GM23248 (cell line): ENCODE measurements at places on chromosomes 4 and X.

GRCh38 chrX:68868316-68868715 is 39.5 kb downstream of the EFNB1 start:
- DNase-seq = no peak

DNA sequence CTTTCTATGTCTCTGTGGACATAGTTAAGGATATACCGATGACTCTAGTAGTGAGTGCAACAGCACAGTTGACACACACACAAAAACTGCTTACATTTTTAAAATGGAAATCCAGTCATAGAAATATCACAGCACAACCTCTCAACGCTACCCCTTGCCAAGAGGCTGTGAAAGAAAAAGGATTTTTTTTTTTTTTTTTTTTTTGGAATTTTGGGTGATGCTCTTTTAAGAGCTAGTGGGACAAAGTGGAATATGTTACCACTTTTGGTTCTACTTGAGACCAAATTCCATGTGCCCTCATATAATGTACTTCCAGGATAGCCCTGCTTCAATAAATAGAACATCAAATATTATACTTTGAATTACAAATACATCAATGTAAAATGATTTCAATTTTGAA is 381.1 kb upstream of the MAGEB2 start:
- no peak for DNase-seq

- DNase-seq = no peak
Measured at GRCh38 chr4:136476753-136477152, 1055.5 kb downstream of the PCDH18 start.

DNA sequence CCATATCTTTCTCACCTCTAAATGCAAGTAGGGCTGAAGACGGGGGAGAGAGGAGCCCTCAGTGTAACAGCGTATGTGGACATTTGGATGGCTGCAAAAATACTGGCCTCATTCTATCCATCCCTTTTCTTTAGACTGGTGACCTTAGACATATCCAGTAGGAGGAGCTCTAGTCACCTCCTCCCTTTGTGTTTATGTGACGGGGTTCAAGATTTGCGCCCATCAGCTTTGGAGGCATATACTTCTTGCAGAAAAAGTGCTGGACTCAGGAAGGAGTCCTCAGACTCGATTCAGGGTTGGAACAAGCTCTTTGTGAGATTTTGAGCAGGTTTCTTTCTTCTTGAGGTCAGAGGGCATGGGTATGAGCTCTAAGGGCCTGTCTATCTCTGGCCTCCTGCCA is 86.2 kb downstream of the MAMLD1 start:
- no peak for DNase-seq

- peak; percentile 78 for DNase-seq
Measured at GRCh38 chrX:45011131-45011530, 138.1 kb downstream of the KDM6A start.

- DNase-seq = peak; percentile 46
Measured at GRCh38 chrX:101078716-101079598, at the start of gene TMEM35A. Gene TMEM35A, plus strand, starts transcription at chrX:101078879. Its CDS starts 124 bp downstream, at chrX:101079003.

DNA sequence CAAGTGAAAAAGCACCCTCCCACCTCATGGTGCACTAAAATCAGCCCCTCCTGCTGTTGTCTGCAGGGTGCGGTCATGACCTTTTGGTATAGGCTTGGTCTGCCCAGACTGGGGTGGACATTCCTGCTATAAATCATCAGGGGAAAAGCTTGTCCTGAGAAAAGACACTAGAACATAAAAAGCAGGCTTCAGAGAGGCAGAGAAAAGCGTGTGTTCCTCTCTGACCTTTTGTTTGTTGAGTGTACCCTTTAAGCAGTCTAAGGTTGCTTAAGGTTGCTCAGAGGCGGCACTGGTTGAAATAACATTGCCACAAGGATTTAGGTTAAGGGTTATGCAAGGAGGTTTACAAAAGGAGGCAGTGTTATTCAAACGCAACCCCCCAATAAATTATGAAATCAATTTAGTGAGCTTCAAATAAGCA is 43.5 kb downstream of the CCDC158 start:
- DNase-seq = no peak

DNA sequence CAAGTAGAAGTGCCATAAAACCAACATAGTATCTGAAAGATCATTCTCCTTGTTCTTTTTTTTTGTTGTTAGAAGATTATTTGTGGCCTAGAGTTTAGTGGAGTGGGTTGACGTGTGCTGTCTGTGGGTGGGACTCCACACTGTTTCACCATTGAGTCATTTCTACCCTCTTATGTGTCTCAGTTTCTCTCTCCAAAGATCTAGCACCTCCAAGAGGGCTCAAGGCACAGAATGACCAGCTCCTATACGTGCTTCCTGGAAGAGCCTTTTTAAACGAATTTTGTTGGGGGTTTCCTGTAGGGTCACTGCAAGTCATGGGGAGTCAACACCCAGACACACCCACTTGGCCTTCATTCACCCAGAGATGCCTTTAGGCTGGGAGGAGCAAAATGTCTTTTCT is 150.1 kb downstream of the KLF8 start:
- DNase-seq = no peak

- peak; percentile 66 for DNase-seq
Measured at GRCh38 chrX:41382714-41383645, 49.0 kb downstream of the DDX3X start.

DNA sequence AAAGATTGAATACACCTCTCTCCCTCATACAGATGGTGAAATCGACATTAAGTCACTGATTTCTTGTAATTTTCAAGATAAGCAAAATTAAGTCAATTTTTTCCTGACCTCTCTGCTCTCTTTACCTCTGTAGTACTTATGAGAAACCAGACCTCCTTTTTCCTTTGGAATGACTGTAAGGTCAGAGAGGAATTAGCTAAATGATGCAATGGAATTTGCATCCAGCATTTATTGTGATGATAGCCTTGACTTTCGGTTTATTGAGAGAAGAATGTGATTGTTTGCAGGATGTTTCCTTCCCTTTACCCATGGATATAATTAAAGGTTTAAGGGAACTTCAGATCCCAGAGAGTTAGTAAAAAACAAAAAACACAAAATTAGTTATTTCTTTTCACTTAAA is 22.4 kb downstream of the STK26 start:
- no peak for DNase-seq

DNA sequence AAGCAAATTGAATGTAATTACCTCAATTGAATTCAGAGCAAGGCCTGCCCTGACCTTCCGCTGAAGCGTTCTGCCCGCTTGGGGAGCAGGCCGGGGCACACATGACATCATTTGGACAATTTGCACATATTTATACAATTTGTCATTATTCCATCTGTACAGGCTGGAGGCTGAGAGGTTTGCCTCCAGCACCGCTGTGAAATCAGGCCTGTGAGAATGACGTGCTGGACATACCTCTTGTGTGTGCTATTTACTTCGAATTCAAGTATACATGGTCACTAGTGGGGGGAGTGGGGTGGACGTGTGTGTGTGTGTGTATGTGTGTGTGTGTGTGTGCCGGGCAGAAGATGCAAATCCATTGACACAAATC is 285.6 kb downstream of the SHOX start:
- DNase-seq = peak; percentile 2

GRCh38 chr4:112648263-112649054 is 11.5 kb downstream of the LARP7 start:
- DNase-seq = no peak
